ENCODE measurements at places on chromosomes 5 and 9.
A peak's percentile ranks its signal among the peaks of the same experiment; 100 is the strongest.

DNA sequence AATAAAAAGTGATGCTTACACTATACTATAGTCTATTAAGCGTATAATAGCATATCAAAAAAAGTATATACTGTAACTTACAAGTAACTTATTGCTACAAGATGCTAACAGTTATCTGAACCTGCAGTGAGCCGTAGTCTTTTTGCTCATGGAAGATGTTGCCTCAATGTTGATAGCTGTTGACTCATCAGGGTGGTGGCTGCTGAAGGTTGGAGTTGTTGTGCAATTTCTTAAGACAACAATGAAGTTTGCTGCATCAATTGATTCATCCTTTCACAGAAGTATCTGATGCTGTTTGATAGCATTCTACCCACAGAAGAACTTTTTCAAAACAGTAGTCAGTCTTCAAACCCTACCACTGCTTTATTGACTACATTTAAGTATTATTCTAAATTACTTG lies 7.8 kb upstream of the C9orf40 start:
- H3K27me3 ChIP-seq = no peaks in the 10 kb centered on the region
- no peaks in the 10 kb centered on the region for H3K36me3 ChIP-seq
- no peaks in the 10 kb centered on the region for H3K4me1 ChIP-seq
- no peak overlapping the region for H3K4me3 ChIP-seq

- H3K27me3 ChIP-seq = no peaks in the 10 kb centered on the region
- H3K36me3 ChIP-seq = no peaks in the 10 kb centered on the region
- DNase-seq = peak; percentile 25
- H3K27ac ChIP-seq = no peak overlapping the region
- H3K4me3 ChIP-seq = no peak overlapping the region
- H3K4me1 ChIP-seq = no peaks in the 10 kb centered on the region
Measured at GRCh38 chr5:180602481-180603075, 11.3 kb upstream of the SCGB3A1 start.

GRCh38 chr9:16912197-16912596 lies 41.7 kb upstream of the BNC2 start:
- no peaks in the 10 kb centered on the region for H3K4me1 ChIP-seq
- H3K4me3 ChIP-seq = no peak overlapping the region
- no peaks in the 10 kb centered on the region for H3K36me3 ChIP-seq
- H3K27me3 ChIP-seq = no peaks in the 10 kb centered on the region
- DNase-seq = no peak

DNA sequence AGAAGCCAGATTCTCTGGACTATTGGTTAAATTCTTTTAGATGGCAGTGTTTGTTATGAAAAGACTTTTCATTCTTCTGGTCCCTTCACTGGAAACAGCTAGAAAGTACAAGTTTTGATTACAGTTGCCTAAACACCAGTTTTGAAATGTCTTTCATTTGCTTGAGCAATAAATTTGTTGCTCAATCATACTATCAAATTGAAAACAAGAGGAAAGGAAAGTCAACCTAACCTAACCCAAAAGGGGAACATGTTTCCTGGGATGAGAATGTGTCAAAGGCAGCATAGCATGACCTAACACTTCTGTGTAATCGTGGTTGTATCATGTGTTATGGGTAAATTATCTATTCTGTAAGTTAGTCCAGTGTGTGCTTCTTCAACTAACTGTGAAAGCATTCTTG lies 213.2 kb downstream of the TMC1 start:
- H3K27ac ChIP-seq = no peak overlapping the region
- H3K4me1 ChIP-seq = no peaks in the 10 kb centered on the region
- H3K27me3 ChIP-seq = no peaks in the 10 kb centered on the region
- no peak overlapping the region for H3K4me3 ChIP-seq
- no peak for DNase-seq

Data from SK-N-SH (cell line).